GM18507 (cell line): ENCODE measurements at places on chromosomes 7 and 10.

GRCh38 chr7:102393467-102393866 is 2.7 kb upstream of the PRKRIP1 start:
- DNase-seq: no peak

DNA sequence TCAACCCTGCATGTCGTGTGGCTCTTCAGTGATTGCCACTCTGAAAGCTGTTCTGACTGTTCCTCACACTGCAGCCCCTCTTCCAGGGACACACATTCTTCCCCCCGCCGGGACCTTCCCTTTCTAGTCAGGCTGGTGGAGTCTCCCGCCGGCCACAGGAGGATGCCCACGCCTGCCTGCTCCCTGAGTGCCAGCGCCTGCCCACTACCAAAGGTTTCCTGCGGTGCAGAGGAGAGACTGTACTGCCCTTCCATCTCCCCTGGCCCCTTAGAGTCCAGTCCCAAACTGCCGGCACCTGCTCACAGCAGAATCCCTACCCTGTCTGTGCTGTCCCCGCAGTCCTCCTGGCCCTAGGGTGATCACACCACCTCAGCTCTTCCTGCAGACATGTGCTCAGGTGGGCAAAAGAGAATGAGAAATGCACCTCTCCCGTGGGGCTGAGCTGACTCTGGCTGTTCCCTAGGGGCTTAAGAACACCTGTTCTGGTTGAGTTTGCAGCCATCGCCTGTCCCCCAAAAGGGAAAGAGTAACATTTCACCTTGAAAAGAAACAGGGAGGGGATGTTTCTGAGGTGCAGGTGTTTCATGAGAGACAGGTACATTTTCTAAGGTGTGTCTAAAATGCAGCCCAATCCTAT is 1.4 kb downstream of the PODXL start:
- DNase-seq: no peak

DNA sequence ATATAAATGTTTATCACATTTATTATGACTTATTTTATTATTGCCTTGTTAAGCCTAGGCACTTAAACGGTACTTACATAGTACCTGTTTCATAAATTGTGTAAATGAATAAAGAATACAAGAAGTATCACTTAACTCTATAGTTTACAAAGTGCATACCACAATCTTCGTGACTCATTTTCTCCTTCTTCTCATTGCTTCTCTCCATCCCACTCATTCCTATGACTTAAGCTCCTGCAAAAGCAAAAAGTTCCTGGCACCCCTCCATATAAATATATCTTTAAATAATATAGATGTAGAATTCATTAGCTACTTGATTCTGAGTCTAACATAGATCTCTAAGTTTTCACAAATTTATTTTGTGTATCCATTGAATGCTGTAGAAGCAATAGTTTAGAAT is 1382.0 kb upstream of the CELF2 start:
- DNase-seq: no peak

- no peak for DNase-seq
Observed at GRCh38 chr7:106371629-106372028, 86.8 kb upstream of the NAMPT start.

DNA sequence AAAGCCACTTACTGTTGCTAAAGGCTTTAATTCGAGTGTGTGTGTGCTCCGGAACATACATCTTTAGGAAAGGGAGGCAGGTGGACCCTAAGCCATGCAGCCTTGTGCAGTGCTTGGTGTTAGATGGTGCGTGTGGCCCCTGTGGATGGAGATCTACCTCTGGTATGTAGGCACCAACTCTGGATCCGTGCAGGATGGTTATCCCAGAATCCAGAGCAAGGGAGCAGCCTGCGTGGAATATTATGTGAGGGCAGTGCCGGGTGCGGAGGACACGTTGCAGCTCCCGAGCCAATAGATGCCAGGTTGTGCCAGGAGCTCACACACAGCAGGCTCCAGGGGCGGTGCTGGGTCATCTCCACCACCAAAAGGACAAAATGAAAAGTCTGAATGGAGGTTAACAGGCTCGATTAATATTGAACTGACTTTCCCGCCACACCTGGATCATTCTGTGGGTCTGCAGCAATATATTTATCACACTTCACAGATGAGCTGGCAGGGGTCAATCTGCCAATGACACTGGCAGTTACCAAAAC is 143.0 kb upstream of the NPS start:
- no peak for DNase-seq

DNA sequence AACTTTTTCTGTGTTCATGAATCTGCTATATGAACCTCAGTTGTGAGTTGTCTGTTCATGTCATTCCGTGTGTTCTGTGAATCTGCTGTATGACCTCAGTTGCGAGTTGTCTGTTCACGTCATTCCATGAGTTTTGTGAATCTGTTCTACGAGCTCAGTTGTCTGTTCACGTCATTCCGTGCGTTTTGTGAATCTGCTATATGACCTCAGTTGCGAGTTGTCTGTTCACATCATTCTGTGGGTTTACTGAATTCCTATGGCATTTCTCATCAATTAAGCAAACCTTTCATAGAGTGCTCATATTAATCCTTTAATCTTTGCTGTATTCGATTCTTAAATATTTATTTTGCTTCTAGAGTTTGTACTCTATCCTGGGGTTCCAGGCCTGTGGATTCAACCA is 150.6 kb downstream of the DIP2C start:
- no peak for DNase-seq

DNA sequence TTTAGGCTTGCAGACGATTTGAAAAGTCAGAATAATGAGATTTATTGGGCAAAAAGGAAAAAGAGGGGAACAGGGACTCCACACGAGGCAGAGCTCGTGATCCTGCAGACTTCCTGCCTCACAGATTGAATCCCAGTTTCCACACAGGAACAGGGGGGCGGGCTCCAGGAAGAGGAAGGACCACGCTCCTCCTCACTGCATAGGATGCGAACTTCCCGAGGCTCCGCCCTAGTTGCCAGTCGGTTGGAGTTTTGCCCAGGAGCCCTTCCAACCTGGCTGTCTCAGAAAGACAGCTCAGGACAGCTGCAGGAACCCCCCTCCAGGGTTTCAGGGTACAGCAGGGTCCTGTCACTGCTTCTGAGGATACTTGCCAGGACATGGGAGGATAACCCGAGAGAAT is 488.3 kb upstream of the ADARB2 start:
- DNase-seq: no peak

GRCh38 chr10:14491811-14492210 is 161.1 kb upstream of the FRMD4A start:
- DNase-seq: no peak

DNA sequence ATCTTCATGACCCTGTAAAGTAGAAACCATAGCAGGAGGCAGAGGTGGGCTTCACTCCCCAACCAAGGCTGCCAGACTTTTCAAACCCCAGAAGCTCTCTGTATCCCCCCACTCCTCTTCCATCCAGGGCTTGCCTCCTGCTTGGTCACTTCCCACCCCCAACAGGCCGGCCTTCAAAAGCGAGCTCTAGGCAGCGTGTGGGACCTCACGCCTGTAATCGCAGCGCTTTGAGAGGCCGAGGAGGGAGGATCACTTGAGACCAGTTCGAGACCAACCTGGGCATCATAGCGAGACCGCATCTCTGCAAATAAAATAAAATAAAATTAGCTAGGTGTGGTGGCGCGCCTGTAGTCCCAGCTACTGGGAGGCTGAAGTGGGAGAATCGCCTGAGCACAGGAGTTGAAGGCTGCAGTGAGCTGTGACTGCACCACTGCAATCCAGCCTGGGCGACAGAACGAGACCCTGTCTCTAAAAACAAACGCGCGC is 743 bp upstream of the POR start:
- DNase-seq: no peak

DNA sequence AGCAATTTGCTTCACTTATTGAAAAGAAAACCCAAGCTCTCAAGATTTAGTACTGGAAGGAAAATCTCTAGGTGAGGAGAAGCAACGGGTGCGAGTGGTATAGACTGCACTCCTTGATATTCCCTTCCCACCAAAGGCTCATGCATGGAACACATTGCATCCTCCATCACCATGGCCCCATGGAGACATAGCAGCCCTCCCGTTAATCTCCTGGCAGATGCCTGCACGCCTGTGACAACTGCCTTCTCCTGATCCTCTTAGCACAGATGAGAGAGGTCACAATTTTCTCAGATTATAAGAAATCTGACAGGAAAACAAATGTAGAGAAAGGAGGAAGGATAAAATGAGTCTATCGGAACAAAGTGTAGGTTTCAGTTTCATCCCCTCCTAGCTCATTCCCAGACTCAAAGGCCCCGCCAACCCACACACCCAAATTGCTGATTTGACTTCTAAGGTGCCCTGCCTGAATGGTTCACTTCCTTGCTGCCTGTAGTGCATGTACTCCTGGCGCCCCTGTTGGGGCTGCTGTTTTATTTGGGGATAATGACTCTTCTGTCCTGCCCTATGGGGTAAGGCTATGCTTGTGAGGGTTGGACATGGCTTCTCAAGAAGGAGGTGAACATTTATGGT is 50.0 kb downstream of the PLXNA4 start:
- no peak for DNase-seq

- DNase-seq: no peak
Observed at GRCh38 chr10:2464483-2464882, 602.9 kb upstream of the PFKP start.

GRCh38 chr10:45000138-45000751 is 478 bp upstream of the ZNF22 start:
- DNase-seq: no peak

DNA sequence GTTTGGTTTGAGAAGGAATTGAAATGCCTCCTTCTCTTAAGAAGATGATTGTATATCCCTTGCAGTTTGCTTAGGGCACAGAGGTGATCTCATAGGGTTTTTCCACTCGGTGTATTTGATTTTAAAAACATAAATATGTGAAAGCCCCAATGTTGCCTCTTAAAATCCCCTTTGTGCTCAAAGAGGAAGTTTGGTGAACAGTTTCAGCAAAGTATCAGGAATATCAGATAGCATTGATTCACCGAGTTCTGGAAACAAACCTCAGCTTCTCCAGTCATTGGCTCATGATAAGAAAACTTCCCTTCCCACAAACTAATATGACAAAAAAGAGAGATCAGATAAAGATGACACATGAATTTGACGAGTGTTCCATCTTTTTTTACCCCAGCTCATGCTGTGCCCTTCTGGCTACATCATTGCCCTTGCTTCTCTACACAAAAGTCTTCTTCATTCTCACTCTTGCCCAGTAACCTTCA is 20.1 kb upstream of the SMNDC1 start:
- no peak for DNase-seq

DNA sequence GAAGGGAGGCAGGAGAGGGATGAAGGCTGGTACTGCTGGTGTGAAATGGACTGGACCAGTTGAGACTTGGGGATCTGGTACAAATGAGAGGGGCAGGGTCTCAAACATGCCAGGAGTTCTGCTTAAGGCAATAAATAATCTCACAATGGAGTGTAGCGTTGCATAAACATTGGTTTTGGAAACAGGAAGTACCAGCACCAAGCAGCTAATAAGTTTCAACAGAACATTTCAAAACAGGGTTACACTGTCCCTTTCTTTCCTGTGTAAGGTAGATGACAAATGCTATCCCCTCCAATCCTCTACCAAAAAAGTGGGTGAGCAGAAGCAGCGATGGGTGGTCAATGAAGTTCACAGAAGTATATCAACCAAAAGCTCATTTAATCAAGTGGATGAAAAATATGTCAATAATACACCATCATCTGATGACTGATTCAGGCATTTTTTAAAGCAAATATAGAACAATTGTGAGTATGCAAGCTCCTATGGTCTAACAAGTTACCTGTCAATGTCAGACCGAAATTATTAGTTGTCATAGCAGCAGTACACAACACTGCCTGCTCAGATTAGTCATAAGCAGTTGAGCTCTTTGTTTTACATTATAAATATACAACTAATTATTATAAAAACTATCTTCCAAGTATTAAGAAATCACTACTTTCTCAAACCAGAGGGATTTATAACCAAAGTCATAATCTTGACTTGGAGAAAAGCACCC is 220.0 kb downstream of the FAM107B start:
- no peak for DNase-seq
